ENCODE measurements at places on chromosomes 11 and 22.

- peak; percentile 97 for DNase-seq
These were observed 454.9 kb upstream of the CADM1 start for GRCh38 chr11:115959081-115959486.

DNA sequence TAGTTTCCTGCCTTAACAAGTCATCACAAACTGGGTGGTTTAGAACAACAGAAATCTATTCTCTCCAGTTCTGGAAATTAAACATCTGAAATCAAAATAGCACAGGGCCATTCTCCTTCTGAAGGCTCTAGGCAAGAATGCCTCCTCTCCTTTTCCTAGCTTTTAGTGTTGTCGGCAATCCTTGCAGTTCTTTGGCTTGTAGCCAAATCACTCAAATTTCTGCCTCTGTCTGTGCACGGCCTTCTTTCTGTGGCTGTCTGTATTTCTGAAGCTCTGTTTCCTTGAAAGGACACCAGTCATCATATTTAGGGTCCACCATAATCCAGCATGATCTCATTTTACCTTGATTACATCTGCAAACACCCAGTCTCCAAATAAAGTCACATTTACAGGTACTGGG lies 795.5 kb downstream of the METTL15 start:
- DNase-seq: no peak

DNA sequence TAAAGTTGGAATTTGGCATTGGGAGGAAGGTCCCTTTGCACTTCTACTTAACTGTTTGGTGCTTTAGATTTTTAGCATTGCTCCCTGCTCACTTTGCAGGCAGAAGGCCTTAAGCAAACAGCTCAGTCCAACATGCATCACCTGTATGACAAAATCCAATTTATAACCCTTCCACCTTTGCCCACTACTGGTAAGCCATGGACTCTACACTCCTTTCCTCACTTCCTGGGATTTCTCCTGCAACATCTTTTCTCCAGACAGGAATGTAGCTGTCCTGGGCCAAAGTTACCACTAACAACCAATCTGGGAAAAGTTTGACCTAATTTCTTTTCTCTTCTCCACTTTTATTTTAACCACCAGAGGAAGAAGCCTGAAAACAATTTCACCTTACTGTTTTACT lies 1.8 kb upstream of the OR2D2 start:
- DNase-seq: no peak

DNA sequence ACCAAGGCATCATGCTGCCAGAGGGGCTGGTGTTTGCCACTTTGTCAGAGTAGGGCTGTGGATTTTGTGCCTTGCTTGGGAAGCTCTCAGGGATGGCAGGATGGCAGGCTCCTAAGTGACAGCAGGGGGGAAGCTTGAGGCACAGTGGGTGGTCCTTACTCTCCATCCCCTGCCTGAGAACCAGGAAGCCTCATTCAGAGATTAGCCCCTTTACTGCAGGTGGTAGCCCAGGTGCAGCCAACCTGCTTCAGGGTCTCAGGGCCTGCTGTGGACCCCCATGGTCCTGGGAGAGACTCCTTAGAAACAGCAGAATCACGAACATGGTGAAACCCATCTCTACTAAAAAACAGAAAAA lies 8.9 kb upstream of the ST3GAL4 start:
- DNase-seq: peak; percentile 19

GRCh38 chr11:66322732-66323427 lies 6.0 kb upstream of the CD248 start:
- no peak for DNase-seq

Measured in NCI-H1092 treated with DMSO at 0.1 percent for 48 hours (cell line).